ENCODE measurements at places on chromosomes 6 and 20. TPM values are rescaled to one million over a fixed set of nuclear protein-coding genes. Genes with fewer than 3 reads are reported as not detected.

Gene QKI
- polyA plus RNA-seq, result 227 TPM

Gene HLA-DRA
- 36.5 TPM for polyA plus RNA-seq

Gene SLPI
- not detected for polyA plus RNA-seq

Gene OXT
- 0.79 TPM for polyA plus RNA-seq

Data from muscle of back (tissue), 13 donors.